ENCODE measurements at places on chromosomes 3 and 15.

GRCh38 chr3:138448631-138449030 is 14.2 kb downstream of the ESYT3 start:
- no peak for DNase-seq

- DNase-seq: no peak
Observed at GRCh38 chr3:25801786-25802185, 11.9 kb downstream of the OXSM start.

DNA sequence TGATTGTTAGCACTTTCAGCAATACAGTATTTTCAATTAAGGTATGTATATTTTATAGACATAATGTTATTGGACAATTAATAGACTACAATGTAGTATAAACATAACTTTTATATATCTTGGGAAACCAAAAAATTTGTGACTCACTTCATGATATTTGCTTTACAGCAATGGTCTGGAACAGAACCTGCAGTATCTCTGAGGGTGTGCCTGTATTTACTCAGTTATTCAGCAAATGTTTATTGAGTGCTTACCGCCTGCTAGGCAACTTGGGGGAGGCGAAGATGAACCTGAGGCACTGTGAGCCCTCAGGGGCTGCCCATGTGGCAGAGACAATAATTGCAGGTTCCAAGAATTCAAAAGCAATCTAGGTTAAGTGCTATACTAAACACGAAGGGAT is 144.8 kb downstream of the GABRB3 start:
- no peak for DNase-seq

DNA sequence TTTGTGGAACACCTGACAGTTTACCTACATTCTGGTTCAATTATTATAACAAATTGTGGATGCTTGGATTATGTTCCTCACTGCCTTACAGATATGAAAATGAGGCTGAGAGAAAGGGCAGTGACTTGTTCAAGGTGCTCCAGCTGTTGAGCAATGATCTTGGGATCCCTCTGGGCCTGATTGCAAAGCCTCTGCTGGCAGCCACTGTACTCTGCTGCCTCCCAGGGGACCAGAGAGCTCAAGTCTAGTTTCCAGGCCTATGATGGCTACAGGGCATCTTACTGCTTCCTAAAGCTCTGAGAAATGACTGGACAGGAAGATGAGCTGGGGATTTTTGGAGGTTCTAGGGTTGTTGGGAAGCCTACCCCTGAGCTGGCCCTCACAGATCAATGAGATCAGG is 2.3 kb upstream of the SHC4 start:
- no peak for DNase-seq

DNA sequence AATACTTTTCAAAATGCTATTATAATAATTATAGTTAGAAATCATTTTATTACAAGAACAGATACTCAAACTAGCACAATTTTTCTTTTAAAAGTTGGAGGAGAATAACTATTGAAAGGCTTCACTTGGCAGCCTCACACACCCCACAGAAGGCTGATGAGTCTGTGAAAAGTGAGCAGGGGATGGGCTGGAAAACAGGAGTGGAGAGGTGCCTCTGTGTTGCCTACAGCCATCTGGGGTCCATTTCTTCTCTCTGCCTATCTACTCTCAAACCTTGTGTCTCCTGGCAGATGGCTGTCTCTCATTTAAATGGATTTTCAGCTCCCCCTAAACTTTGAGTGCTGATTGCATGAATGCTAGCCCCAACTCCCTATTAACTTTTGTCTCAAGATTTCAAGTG is 230.8 kb downstream of the CLSTN2 start:
- DNase-seq: no peak

DNA sequence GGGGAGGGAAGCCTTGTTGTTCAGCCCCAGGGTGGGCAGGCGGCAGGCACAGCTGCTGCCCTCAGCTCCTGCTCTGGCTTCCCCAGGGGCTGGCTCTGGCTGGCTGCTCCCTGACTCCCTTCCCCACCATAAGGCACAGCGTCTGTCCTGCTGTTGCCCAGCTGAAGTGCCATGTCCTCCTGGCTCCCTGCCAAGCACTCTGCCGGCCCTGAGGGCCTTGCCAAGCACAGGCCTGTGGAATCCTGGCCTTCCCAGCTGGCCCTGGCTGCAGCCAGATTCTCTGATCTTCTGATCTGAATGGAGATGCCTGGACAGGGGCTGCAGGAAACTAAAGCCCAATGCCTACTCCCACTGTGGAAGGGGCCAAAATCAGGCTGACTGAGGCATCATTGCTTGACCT is 1.1 kb downstream of the IQCF6 start:
- DNase-seq: peak; percentile 4

GRCh38 chr3:101619734-101620133 is 45.8 kb downstream of the PCNP start:
- DNase-seq: no peak

DNA sequence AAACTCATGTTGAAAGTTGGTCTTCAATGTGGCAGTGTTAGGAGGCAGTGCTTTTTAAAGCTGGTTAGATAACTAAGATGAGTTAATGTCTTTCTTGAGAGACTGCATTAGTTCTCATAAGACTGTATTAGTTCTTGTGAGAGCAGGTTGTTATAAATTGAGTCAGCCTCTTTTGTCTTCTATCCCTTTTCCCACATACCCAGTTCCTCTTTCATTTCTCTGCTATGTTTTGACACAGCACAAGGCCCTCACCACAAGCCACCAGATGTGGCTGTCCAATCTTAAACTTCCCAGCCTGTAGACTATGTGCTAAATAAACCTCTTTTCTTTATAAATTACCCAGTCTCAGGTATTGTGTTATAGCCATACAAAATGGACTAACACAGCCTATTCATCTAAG is 94.6 kb upstream of the SNTN start:
- DNase-seq: no peak

GRCh38 chr15:101174152-101174920 is 77.5 kb downstream of the CHSY1 start:
- no peak for DNase-seq

- DNase-seq: no peak
Observed at GRCh38 chr15:91445695-91446228, 345.7 kb downstream of the SV2B start.

GRCh38 chr3:180798197-180798596 is 114.3 kb upstream of the FXR1 start:
- no peak for DNase-seq

DNA sequence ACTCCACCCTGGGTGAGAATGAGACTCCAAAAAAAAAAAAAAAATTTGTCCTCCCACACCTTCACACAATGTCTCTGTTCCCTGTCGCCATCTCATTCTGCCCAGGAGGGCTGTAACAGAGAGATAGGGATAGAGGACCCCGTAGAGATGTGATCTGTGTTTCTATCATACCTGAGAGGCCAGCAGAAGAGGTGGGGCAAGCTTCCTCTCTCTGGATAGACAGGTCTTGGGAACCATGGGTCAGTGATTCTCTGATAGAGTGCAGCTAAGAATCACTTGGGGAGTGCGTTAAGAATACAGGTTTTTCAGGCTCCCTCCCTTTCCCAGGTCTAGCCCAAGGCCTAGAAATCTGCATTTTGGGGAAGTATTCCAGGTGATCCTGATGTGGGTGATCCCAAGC is 8.3 kb downstream of the CA12 start:
- DNase-seq: no peak

- DNase-seq: no peak
Observed at GRCh38 chr15:42826251-42826890, 89.4 kb upstream of the CDAN1 start.

DNA sequence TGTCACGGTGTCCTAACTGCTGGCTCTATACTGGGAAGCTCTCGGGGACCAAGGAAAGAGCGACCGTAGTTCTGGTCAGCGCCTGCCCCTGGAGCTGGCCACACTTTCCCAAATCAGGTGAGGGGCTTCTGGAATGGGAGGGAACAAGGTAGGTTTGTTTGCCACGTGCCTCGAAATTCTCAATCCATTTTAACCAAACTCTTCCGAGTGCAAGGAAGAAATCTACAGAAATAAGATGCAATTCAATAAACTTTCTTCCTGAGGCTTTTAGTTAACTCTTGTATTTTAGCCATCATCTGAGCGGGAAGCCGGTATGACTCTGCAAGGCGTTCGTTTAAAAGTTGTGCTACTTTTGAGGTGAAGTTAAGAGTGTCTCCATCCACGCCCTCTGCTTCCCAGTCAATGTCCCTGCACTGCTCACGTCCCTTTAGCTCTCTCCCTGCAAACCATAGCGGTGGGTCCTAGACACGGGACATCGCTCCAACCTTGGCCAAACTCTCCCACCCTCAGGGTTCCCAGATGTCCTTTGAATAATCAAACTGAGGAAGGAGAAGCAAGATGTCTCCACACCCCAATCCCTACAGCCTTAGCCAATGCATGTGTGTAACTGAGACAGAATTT is 597 bp downstream of the AGTR1 start:
- no peak for DNase-seq

DNA sequence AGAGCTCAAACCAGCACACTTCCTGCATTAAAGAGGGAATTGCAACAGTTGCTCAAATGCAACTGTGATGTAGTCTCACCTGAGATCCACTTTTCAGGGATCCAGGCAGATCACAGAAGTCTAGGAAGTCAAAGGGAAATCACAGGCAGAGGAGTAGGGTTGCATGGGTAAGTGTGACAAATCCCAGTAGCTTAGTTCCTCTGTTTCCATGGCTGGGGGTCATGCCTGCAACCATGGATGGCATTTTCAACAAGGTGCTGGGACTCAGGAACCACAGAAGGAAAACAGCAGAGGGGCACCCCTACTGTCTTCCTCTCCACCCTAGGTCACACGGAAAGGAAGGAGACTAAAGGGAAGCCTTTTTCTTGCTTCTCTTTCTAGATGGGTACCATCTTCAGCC is 36.5 kb upstream of the ARNT2 start:
- no peak for DNase-seq

GRCh38 chr3:70729845-70730244 is 417.4 kb upstream of the MDFIC2 start:
- no peak for DNase-seq

GRCh38 chr3:151983538-151983937 is 110.1 kb downstream of the SUCNR1 start:
- DNase-seq: no peak

DNA sequence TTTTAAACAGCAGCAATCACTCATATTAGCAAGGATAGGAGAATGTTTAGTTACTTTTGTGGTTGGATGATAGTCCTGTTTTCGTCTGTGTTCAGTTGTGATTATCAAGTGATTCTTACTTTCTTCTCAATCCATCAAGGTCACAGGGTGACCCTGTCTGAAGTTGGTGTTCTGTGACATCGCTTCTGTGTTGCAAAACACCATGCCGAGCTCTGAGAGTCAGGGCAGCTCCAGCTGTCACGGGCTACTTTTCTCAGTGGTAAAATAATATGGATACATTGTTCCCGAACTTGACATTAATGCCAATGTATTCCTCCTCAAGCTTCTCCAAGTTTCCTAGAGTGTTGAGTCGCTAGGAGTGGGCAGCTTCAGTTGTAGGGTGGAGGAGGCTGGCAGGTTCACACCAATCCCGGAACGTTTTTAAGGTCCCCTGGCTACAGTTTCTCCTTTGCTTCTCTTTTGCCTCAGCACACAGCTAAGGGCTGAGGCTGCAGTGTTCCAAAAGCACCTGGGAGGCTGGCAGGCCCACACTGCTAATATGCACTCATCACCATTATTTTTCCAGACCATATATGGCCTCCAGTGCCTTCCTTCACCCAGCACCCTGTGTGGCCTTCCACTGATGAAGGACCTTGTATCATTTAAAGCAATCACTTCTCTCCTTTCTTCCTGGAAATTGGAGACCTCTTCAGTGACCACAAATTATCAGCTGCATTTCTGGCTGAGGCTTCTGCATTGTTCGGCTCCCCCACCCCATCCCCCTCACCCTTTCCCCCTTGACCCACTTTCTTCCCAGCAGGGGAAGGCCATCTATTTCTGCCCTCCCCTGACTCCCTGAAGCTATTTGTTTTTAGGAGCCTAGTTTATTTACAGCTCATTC is 25.8 kb downstream of the COLQ start:
- no peak for DNase-seq

GRCh38 chr3:52014613-52015012 is 18.9 kb upstream of the RPL29 start:
- DNase-seq: no peak

DNA sequence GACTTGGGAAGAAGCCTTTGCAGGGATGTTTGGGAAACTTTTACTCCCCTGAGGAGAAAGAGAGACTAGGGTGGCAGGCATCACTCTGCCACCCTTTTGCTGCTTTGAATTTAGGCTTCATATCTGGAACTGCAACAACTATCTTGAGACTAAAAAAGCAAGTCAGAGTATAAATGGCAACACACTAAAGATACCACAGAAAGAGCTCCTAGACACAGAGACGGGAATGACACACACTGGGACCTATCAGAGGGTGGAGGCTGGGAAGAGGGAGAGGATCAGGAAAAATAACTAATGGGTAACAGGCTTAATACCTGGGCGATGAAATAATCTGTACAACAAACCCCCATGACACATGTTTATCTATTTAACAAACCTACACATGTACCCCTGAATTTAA is 237.8 kb downstream of the FGF12 start:
- no peak for DNase-seq

DNA sequence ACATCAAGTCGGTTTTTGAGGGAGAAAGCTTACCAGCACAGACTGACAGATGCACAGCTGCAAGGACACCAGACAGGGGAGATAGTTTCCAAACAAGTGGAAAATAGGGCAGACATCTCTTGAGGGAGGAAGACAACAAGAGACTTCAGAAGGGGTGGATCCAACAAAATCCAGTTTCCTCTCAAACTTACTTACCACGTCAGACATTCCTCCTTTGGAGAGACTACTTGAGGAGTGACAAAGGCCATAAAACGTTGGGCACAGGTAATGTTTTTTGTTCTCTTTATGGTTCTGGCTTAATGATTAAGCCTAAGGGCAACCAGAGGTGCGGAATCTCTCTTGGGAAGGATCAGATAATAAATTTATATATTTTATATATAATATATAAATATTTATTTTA is 76.1 kb downstream of the CD200 start:
- no peak for DNase-seq

- no peak for DNase-seq
Observed at GRCh38 chr3:15875016-15875689, 77.4 kb upstream of the ANKRD28 start.

- no peak for DNase-seq
Observed at GRCh38 chr3:61562042-61562720, 810 bp downstream of the PTPRG start.

- no peak for DNase-seq
Observed at GRCh38 chr3:37481982-37482381, 307.6 kb upstream of the LRRFIP2 start.

DNA sequence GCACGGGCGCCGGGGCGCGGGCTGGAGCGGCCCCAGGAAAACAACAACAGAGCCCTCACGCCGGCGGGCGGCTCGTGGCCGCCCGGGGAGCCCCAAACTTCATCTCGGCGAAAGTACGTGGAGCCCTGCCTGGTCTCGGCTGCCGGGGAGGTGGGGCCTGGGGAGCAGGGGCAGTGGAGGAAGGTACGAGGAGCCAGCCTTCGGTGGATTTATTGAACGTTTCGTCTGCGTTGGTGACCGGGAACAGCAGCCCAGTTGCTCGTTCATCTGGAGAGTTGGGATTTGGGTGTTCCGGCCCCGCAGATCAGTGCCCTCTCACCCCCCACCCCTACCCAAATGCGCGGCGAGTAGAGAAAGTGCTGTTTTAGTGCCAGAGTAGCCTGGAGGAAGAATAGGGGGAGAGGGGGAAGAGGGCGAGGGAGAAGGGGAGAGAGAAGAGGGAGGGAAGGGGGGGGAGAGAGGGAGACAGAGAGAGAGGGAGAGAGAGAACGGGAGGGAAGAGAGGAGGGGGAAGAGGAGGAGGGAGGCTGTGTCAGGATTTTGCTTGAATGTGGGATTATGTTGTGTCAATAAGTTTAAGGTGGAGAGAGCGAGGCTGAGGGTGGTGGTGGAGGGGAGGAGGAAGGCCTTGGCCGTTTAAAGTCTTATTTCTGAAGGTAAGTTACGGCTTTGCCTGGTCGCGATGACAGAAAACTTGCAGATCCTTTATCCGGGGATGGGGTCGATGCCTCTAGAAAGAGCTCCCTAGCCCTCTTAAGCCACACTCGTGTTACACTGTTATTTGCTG is 970 bp downstream of the BBX start:
- no peak for DNase-seq

All from activated gamma-delta T cell (primary cell).